ENCODE measurements at places on chromosomes 1 and 21.

GRCh38 chr1:178932552-178932906 is 61.7 kb upstream of the ANGPTL1 start:
- no peak for DNase-seq

DNA sequence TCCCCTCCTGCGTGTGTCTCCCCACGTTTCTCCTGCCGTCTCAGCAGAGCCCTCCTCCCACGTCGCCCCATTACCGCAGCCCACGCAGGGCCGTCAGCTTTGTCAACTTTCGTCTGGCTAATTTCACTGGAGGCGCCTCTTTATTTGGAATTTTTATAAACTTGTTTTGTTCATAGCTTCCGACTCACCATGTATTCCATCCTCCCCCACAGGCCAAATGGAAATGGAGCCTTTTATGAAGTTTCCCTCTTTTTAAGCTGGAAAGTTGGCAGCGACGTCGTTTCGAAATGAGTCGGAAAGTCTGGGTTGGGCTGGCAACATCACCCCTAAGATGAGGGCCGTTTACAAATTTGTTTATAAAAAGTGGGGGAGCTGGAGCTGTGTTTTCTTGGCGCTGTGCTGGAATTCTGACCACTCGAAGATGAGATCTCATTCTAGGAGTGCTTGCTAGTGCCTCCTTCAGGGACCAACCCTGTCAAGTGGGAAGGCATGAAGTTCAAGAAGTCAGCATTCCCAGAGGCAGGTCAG is 23.7 kb upstream of the SLC45A1 start:
- DNase-seq, result no peak

- no peak for DNase-seq
These were observed 463 bp upstream of the VAMP3 start for GRCh38 chr1:7770669-7770996.

- DNase-seq, result no peak
These were observed 20.6 kb downstream of the IFI16 start for GRCh38 chr1:159030311-159030710.

- DNase-seq, result no peak
These were observed 7.0 kb upstream of the SPATC1L start for GRCh38 chr21:46191257-46191685.

- no peak for DNase-seq
These were observed 31.8 kb downstream of the RGS18 start for GRCh38 chr1:192190066-192190465.

- DNase-seq, result no peak
These were observed 20.7 kb upstream of the RBM34 start for GRCh38 chr1:235181561-235182245.

- no peak for DNase-seq
These were observed 17.2 kb upstream of the MRPS14 start for GRCh38 chr1:175040324-175040879.

DNA sequence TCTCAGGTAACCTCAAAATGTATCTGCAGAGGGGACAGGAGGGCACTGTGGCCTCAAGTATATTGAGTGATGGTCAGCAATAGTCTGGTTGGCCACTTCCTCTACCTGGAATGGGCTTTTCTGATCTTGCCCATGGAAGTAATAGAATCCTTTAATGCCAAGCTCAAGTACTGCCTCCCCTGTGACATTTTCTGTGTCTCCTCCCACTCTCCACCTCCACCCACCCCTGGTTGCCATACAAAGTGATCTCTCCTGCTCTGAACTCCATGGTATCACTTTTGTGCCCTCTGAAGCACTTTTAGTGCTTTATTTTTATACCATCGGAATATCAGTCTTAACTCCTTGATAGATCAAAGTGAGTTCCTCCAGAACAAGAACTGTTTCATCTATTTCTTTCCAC is 9.2 kb upstream of the NOS1AP start:
- no peak for DNase-seq

DNA sequence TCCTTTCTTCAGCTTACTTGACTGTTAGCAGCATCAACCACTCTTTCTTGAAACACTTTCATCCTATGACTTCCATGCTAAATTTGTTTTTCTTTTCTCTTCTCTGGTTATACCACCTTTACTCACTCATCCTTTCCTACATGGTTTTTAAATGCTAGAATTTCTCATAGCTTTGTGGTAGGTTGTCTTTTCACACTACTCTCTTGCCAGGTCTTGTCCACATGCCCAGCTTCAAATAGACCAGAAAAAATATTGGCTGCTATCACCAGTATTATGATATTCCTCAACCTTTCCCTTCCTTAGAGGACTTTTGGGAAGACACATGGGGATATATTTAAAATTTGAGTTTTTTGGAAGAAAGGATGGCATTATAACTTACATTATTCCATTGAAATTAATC is 48.8 kb downstream of the PPP1R12B start:
- DNase-seq, result no peak

- no peak for DNase-seq
These were observed 68.3 kb upstream of the ARHGAP29 start for GRCh38 chr1:94305704-94306103.

DNA sequence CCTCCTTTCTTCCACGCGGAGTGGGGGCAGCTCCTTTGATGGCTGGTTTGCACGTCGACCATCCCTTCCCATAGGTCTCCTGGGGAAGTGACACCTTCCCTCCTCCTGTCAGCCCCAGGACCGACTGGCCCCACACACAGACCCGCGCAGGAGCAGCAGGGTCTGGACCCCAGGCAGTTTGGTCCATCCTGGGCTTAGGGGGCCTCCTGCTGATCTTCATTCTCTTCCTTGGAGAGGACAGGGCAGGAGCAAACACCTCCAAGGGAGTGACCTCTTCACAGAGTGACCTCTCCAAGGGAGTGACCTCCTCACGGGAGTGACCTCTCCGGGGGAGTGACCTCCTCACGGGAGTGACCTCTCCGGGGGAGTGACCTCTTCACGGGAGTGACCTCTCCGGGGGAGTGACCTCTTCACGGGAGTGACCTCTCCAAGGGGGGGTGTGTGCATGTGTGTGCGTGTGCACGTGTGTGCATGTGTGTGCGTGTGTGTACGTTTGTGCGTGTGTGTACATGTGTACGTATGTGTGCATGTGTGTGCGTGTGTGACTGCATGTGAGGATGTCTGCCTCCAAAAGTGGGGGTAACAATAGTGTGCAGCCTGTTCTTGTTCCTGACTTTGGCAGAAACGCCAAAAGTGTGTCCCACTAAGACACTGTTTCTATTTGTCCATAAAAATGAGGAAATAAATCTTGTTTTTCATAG is 29.8 kb downstream of the COL6A1 start:
- DNase-seq, result no peak

- DNase-seq, result no peak
These were observed 81.5 kb downstream of the SYT2 start for GRCh38 chr1:202628646-202629215.

- no peak for DNase-seq
These were observed at the start of gene KANK4 for GRCh38 chr1:62318756-62319544. Gene KANK4 (minus strand): TSS chr1:62319434. CDS start chr1:62281564, 37,870 bp downstream.

DNA sequence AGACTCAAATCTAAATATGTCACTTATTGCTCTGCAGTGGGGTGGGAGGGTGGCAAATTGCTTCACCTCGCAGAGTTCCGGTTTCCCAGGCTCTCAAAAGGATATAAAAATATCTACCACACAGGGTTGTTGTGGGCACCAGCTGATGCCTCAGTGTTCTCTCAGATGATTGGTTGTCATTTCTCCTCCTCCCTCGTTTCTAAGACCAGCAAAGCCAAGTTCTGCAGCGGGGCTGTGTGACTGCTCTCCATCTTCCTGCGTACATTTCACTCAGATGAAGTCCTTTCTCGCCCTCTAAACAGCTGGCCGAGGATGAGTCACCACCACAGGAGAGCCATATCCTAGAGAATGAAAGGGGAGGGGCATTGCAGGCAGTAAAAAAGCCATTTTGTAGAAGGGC is 35.0 kb upstream of the VWA5B1 start:
- no peak for DNase-seq

GRCh38 chr1:154779551-154780189 is 90.4 kb downstream of the KCNN3 start:
- no peak for DNase-seq

GRCh38 chr21:15057285-15057684 is 7.5 kb downstream of the NRIP1 start:
- DNase-seq, result no peak

- no peak for DNase-seq
These were observed 650.8 kb downstream of the PLPP3 start for GRCh38 chr1:55928576-55928975.

GRCh38 chr1:36284517-36284916 is 21.7 kb upstream of the SH3D21 start:
- no peak for DNase-seq

DNA sequence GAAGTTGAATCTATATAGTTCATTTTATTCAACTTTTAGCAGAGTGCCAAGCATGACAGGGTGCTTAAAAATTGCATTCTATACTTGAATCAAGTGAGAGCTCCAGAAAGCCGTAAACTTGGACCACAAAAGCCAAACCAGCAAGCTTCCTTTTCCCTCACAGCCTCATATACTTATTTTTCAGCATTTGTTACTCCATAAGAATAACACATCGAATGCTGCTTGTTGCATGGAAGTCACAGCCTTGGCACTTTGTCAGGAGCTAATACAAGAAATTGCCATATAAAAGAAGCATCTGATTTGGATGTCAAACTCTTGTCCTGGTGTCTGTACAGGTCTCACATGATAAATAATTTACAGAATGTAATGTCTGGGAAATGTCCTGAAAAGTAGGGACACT is 87.4 kb downstream of the PLXNA2 start:
- DNase-seq, result no peak
